Muscle of arm (tissue), 14 donors: ENCODE measurements at places on chromosomes 3 and 15. TPM values are rescaled to one million over a fixed set of nuclear protein-coding genes. Genes with fewer than 3 reads are reported as not detected.

Gene GCSAM
- polyA plus RNA-seq = 1.9 TPM

Gene ZKSCAN7
- 6.9 TPM for polyA plus RNA-seq

Gene ZNF80
- polyA plus RNA-seq = not detected

Gene GP5
- polyA plus RNA-seq = not detected

Gene TM4SF18
- 17.6 TPM for polyA plus RNA-seq

Gene RTP1
- polyA plus RNA-seq = not detected

Gene C3orf62
- polyA plus RNA-seq = 8.5 TPM

Gene CRABP1
- polyA plus RNA-seq = 67.1 TPM

Gene MUC13
- polyA plus RNA-seq = not detected

Gene A4GNT
- 0.13 TPM for polyA plus RNA-seq

Gene CHST13
- 0.11 TPM for polyA plus RNA-seq

Gene SENP8
- 4.0 TPM for polyA plus RNA-seq

Gene FOXL2NB
- 0.12 TPM for polyA plus RNA-seq

Gene ITIH1
- 0.34 TPM for polyA plus RNA-seq

Gene SQOR
- polyA plus RNA-seq = 1.7 TPM

Gene SOX14
- polyA plus RNA-seq = not detected

Gene NCK1
- polyA plus RNA-seq = 40.9 TPM

Gene GOLGA6L9
- polyA plus RNA-seq = 1.1 TPM

Gene COX17
- 68.1 TPM for polyA plus RNA-seq

Gene ZNF860
- polyA plus RNA-seq = 0.57 TPM

Gene SLC6A11
- polyA plus RNA-seq = 0.81 TPM

Gene BCL2A1
- polyA plus RNA-seq = 0.35 TPM

Gene GOLGA6L7
- not detected for polyA plus RNA-seq

Gene DPPA2
- not detected for polyA plus RNA-seq

Gene PLSCR1
- 24.7 TPM for polyA plus RNA-seq

Gene SH3GL3
- polyA plus RNA-seq = 28.1 TPM

Gene MAP1A
- polyA plus RNA-seq = 40.6 TPM

Gene PLSCR4
- 44.9 TPM for polyA plus RNA-seq

Gene GOLGA8N
- 36.4 TPM for polyA plus RNA-seq

Gene SLC30A4
- polyA plus RNA-seq = 5.4 TPM

Gene DUOXA1
- 0.20 TPM for polyA plus RNA-seq

Gene IMPG2
- polyA plus RNA-seq = 1.5 TPM

Gene GABRR3
- polyA plus RNA-seq = not detected

Gene CCDC54
- not detected for polyA plus RNA-seq

Gene CSPG5
- polyA plus RNA-seq = 1.6 TPM

Gene NKIRAS1
- polyA plus RNA-seq = 15.2 TPM

Gene LMAN1L
- polyA plus RNA-seq = 0.19 TPM

Gene GOLGA8S
- 0.60 TPM for polyA plus RNA-seq

Gene CLDN11
- polyA plus RNA-seq = 1.8 TPM

Gene RBM15B
- polyA plus RNA-seq = not detected

Gene HRG
- not detected for polyA plus RNA-seq

Gene PCNP
- 141 TPM for polyA plus RNA-seq

Gene ZMAT3
- 8.6 TPM for polyA plus RNA-seq

Gene PAK2
- 58.0 TPM for polyA plus RNA-seq

Gene P2RY14
- polyA plus RNA-seq = 0.83 TPM

Gene SLC15A2
- polyA plus RNA-seq = 50.7 TPM

Gene MRPS22
- 53.3 TPM for polyA plus RNA-seq

Gene GRAMD2A
- polyA plus RNA-seq = 2.0 TPM

Gene RETNLB
- not detected for polyA plus RNA-seq

Gene NPAP1
- 0.04 TPM for polyA plus RNA-seq

Gene PLXND1
- 105 TPM for polyA plus RNA-seq

Gene ANKRD63
- polyA plus RNA-seq = not detected

Gene TMEM40
- 23.5 TPM for polyA plus RNA-seq

Gene UACA
- 187 TPM for polyA plus RNA-seq

Gene NEK11
- 8.6 TPM for polyA plus RNA-seq

Gene HERC2
- 34.9 TPM for polyA plus RNA-seq
